Neural crest cell (in vitro differentiated cells): ENCODE measurements at places on chromosomes 6 and 20. TPM values are rescaled to one million over a fixed set of nuclear protein-coding genes. Genes with fewer than 3 reads are reported as not detected.
A peak's percentile ranks its signal among the peaks of the same experiment; 100 is the strongest.

DNA sequence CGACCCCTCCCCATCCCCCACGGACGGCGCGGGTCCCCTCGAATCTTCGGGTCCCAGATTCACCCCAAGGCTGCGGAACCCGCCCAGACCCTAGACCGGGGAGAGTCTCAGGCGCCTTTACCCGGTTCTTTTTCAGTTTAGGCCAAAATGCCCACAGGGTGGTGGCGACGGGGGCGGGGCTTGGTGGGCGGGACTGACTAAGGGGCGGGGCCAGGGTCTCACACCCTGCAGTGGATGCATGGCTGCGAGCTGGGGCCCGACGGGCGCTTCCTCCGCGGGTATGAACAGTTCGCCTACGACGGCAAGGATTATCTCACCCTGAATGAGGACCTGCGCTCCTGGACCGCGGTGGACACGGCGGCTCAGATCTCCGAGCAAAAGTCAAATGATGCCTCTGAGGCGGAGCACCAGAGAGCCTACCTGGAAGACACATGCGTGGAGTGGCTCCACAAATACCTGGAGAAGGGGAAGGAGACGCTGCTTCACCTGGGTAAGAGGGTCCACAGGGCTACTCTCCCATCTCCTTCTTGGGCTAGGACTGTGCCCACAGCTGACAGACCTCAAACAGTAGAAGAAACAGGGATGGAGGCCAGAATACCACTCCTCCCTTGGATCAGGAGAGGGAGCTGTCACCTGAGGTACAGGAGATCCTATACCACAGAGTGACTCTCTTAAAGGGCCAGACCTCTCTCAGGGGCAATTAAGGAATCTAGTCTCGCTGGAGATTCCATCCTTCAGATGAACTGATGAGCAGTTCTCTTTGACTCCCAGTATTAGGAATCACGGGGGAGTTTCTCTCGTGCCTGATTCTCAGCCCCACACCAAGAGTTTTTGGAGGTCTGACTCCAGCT, 942 bp downstream of the HLA-E start:
- DNase-seq = peak; percentile 54

GRCh38 chr6:64589961-64590360, 954.4 kb downstream of the PHF3 start:
- DNase-seq = no peak

DNA sequence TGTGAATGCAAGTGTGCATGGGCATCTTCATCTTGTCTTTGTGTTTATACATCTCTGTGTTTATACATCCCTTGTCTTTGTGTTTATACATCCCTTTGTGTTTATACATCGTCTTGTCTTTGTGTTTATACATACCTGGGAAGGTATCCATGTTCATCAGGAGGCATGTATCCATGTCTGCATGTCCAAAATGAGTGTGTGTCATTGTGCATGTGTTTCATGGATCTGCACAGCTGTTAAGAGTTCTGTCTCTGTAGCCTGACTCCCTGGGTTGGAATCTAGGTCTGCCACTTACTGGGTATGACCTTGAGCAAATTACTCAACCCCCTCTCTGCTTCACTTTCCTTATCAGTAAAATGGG, 50.1 kb upstream of the SIRPA start:
- no peak for DNase-seq

DNA sequence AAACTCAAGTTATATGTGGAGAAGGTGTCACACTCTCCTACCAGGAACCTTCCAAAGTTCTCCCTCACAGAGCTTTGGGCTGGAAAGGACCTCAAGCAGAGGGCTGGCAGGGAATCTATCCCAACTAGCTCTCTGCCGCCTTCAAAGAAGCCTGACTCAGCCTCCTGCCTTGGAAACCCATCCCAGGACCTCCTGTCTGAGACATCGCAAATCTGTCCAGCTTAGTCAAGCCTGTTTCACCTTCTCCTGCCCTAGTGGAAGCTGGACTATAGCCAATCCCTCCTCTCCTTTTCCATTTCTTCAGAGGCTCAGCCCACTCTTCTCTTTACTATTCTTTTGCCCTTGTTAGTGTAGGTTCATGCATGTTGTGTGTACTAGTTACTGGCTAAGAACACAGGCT, 48.2 kb upstream of the FOXP4 start:
- DNase-seq = no peak

- no peak for DNase-seq
Measured at GRCh38 chr6:14804785-14805210, 441.1 kb upstream of the JARID2 start.

The LY6G5B gene
- total RNA-seq = 24.0 and 24.2 TPM in 2 replicates

The GABRR2 gene
- 0.34 and 0.51 TPM in 2 replicates for total RNA-seq

The SIRPG gene
- not detected in 2 replicates for total RNA-seq

The BFSP1 gene
- 3.9 and 4.2 TPM in 2 replicates for total RNA-seq
